ENCODE measurements at places on chromosomes 6 and 20.

- H3K27me3 ChIP-seq = no peaks in the 10 kb centered on the region
- H3K27ac ChIP-seq = no peak overlapping the region
Measured at GRCh38 chr6:24274441-24275083, 83.3 kb downstream of the DCDC2 start.

DNA sequence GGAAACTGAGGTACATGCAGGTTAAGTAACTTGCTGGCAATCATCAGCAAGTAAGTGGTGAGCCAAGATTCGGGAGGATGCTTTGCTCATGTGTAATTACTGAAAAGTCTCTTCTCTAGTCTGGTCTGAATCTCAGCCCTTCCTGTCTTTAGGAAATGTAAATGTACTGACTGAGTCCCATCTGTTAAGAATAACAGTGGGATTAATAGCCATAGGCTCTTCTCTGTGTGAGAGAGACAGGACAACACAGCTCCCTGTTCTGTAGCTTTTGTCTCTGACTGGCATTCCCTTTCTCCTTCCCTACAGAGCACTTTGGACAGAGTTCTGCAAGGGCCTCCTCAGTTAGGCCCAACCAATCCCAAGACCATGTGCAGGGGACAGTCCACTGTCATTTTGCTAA, 131.3 kb upstream of the OGFRL1 start:
- H3K36me3 ChIP-seq = no peaks in the 10 kb centered on the region
- no peak for DNase-seq
- H3K4me1 ChIP-seq = peaks cover 3% of the 10 kb centered on the region
- H3K27ac ChIP-seq = no peak overlapping the region
- H3K4me3 ChIP-seq = no peak overlapping the region

- no peaks in the 10 kb centered on the region for H3K36me3 ChIP-seq
- no peaks in the 10 kb centered on the region for H3K27me3 ChIP-seq
- DNase-seq = no peak
- H3K4me1 ChIP-seq = no peaks in the 10 kb centered on the region
- no peak overlapping the region for H3K27ac ChIP-seq
Measured at GRCh38 chr6:70380252-70380651, 33.1 kb upstream of the FAM135A start.

DNA sequence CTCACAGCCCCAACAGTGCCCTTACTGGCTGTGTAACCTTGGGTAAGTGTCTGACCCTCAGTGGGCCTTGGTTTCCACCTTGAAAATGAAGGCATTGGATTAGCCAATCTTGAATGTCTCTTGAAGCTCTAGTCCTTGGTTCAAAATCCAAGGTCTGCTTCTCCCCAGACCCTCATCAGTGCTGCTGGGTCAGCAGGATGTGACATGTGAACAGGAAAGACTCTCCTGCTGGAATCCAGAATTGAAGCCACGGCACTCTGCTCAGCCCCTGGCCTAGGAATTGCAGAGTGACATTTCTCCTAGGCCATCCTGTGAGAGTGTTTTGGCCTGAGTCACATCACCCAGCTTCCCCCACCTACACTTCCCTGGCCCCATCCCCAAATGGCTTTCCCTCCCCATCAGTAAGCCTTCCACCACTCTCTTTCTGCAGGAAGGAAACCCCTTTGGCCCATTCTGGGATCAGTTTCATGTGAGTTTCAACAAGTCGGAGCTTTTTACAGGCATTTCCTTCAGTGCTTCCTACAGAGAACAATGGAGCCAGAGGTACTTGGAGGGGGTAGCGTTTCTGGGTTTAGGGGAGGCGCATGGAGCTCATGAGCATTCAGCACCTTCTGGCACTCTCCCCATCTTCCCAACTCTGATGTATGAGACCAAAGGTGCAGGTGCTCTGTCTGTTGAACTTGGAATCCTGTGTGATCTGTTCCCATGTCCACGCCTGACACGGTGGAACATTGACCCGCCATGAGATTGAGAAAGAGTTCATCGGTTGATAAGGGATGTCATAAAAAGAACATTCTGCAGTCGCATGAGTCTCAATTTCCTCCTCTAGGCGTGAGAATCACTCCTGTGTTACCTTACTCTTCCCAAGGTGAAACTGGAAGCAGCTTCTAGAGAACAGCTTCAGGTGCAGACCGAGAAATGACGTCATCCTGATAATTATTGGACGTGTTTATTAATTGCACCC, 8.8 kb downstream of the POFUT1 start:
- no peaks in the 10 kb centered on the region for H3K4me1 ChIP-seq
- DNase-seq = no peak
- H3K27ac ChIP-seq = no peak overlapping the region
- peaks cover 56% of the 10 kb centered on the region for H3K36me3 ChIP-seq

DNA sequence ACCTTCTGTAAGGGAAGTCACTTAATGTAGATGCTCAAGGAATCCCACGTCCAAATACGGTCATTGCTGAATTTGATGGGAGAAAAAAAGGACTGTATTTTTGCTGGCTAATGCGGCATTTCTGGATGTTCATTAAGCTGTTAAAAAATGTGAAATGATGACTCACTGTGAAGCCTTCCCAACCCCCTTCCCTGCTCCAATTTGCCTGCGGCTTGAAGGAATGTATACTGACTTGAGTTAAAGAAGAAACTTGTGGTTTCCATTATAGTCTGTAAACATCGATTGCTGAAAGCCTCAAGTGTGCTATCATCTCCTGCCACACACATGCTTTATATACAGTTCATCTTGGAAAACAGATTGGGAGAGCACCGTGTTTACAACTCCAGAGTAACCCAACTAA, 249.1 kb upstream of the JAG1 start:
- DNase-seq = no peak
- no peaks in the 10 kb centered on the region for H3K4me1 ChIP-seq
- no peaks in the 10 kb centered on the region for H3K36me3 ChIP-seq
- H3K27me3 ChIP-seq = no peaks in the 10 kb centered on the region
- no peak overlapping the region for H3K4me3 ChIP-seq

- H3K27me3 ChIP-seq = no peaks in the 10 kb centered on the region
- H3K27ac ChIP-seq = peak overlapping the region; percentile 33
- H3K4me1 ChIP-seq = peaks cover 3% of the 10 kb centered on the region
- no peaks in the 10 kb centered on the region for H3K36me3 ChIP-seq
Measured at GRCh38 chr6:56938649-56939191, 16.2 kb upstream of the BEND6 start.

- no peak for DNase-seq
- H3K36me3 ChIP-seq = peaks cover 64% of the 10 kb centered on the region
- H3K27ac ChIP-seq = no peak overlapping the region
- H3K4me1 ChIP-seq = peaks cover 41% of the 10 kb centered on the region
Measured at GRCh38 chr20:64065974-64066343, 3.0 kb downstream of the TCEA2 start.

- no peak overlapping the region for H3K4me3 ChIP-seq
- H3K36me3 ChIP-seq = no peaks in the 10 kb centered on the region
- no peaks in the 10 kb centered on the region for H3K27me3 ChIP-seq
- H3K27ac ChIP-seq = no peak overlapping the region
- no peak for DNase-seq
Measured at GRCh38 chr6:35581633-35582032, 68.9 kb upstream of the TULP1 start.

- no peak for DNase-seq
- no peak overlapping the region for H3K4me3 ChIP-seq
- H3K36me3 ChIP-seq = no peaks in the 10 kb centered on the region
- H3K27me3 ChIP-seq = no peaks in the 10 kb centered on the region
- peaks cover 7% of the 10 kb centered on the region for H3K4me1 ChIP-seq
Measured at GRCh38 chr20:49669601-49670189, 44.0 kb downstream of the B4GALT5 start.

- no peaks in the 10 kb centered on the region for H3K4me1 ChIP-seq
- DNase-seq = no peak
- no peak overlapping the region for H3K4me3 ChIP-seq
- H3K27ac ChIP-seq = no peak overlapping the region
- no peaks in the 10 kb centered on the region for H3K36me3 ChIP-seq
Measured at GRCh38 chr20:55540013-55540412, 465.3 kb downstream of the CBLN4 start.

DNA sequence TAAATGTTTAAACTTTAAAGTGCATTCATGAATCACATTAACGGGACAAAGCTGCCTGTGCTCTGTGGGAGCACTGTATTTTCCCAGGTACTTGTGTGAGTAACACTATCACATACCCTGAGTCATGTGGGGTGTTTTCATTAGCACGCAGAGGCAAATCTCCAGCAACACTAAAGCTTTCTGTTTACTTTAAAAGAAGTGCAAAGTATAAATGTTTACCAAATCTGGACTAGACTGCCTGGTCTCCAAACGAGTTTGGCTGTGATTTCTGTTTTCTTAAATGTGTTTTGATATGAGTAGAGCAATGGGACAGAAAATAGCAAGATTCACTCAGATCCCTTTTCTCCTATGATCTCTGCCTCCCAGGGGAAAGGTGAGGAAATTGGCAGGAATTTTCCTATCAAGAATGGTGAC, 28.8 kb upstream of the RIPPLY2 start:
- H3K27me3 ChIP-seq = no peaks in the 10 kb centered on the region
- H3K36me3 ChIP-seq = no peaks in the 10 kb centered on the region
- DNase-seq = no peak

GRCh38 chr6:161745594-161746141, 471.8 kb upstream of the AGPAT4 start:
- DNase-seq = no peak
- H3K4me1 ChIP-seq = peaks cover 13% of the 10 kb centered on the region
- H3K4me3 ChIP-seq = no peak overlapping the region
- H3K27ac ChIP-seq = no peak overlapping the region
